Lower lobe of right lung (tissue), 2 donors: ENCODE measurements at places on chromosomes 7 and 10.

DNA sequence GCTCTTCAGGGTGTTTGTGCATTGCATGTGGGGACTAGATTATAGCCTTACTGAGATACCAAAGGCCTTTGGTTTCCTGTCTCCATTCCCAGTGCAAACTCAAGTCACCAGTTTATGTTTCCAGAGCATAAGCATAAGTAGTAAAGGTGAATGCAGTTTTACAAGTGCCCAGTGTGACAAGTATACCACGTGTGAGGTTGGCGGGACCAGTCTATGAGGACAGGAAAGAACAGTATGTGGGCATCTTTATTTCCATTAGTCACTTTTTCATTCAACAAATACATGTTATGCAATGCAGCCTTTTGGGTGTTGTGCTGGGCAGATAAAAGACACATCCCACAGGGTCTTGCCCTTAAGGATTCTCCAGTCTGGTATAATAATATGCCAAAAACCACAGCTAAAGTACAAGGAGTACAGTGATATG, 146.5 kb downstream of the ARID5B start:
- no peak for DNase-seq

- no peak for DNase-seq
Measured at GRCh38 chr10:47405857-47406547, 21.9 kb upstream of the ZNF488 start.

- DNase-seq: peak; percentile 50
Measured at GRCh38 chr7:80611779-80612178, 26.7 kb upstream of the CD36 start.

- no peak for DNase-seq
Measured at GRCh38 chr7:155747209-155747608, 65.1 kb downstream of the SHH start.

DNA sequence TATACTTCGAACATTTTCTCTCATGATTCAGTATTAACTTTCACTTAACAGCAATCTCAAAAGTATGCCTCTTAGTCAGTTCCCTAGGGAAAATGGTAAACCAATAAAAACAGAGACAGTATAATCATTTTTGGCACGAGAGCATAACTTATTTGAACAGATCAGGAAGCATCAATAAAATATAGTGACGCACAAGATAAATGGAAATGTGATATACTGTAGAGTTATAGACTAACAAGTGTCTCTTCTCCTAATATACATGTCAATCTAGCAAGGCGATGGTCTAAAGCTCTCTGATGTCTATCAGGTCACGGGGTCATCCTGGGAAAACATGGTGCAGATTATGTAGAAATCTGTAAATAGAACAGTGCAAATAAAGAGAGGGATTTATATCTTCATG, 131.6 kb downstream of the HGF start:
- no peak for DNase-seq

- DNase-seq: no peak
Measured at GRCh38 chr7:89104748-89105685, 309.5 kb upstream of the TEX47 start.
